ENCODE measurements at places on chromosomes 5 and 9.
A peak's percentile ranks its signal among the peaks of the same experiment; 100 is the strongest.

- no peak for DNase-seq
Measured at GRCh38 chr5:14261856-14262611, 118.9 kb downstream of the TRIO start.

GRCh38 chr5:177995691-177996595 is at the start of gene PROP1:
TSS of gene PROP1 (minus strand) at chr5:177996242. CDS start at chr5:177995933, 309 bp downstream.
- DNase-seq = no peak

GRCh38 chr5:35665096-35665495 is 47.4 kb downstream of the SPEF2 start:
- DNase-seq = no peak

DNA sequence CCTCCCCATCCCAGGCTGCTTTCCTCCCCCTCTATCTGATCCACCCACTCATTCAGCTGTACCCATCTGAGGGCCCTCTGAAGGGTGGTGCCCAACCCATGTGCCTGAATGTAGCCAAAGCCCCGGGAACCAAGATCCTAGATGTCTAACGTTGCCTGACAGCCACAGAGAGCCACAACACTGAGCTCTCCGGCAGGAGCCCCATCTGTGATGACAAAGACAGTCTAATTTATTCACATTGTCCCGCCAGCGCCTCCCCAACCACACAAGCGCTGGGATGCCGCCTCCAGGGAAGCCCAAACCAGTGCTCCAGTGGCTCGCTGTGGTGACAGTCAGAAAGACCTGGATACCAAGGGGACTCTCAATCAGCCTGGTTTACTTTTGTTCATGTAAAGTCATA is 8.4 kb downstream of the IGFBPL1 start:
- DNase-seq = no peak

GRCh38 chr9:136317695-136318094 is 9.6 kb upstream of the GPSM1 start:
- no peak for DNase-seq

- no peak for DNase-seq
Measured at GRCh38 chr5:66818935-66819328, 222.7 kb downstream of the MAST4 start.

GRCh38 chr5:33170411-33170810 is 270.4 kb upstream of the TARS1 start:
- no peak for DNase-seq

GRCh38 chr5:59542851-59543820 is 350.4 kb downstream of the PDE4D start:
- DNase-seq = no peak

- DNase-seq = no peak
Measured at GRCh38 chr9:2919347-2919746, 75.5 kb upstream of the PUM3 start.

GRCh38 chr5:151643388-151643787 is 43.3 kb downstream of the SPARC start:
- no peak for DNase-seq

DNA sequence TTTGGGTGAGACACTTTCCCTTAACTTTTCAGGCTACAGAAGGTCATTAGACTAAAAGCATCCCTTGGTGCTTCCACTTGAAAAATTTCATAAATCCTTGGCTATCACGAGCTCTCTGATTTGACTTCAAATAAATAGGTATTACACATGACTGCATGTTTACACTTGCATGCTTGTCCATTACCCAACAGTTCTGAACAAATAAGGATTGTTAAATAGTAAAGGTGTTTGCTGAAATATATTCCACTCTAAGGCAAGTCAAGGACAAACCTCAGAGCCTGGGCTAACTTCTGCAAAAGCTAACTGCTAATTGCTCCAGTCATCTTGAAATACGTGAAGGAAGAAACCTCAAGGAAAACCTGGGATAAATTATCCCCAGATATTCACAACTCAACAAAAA is 14.5 kb downstream of the FBXW2 start:
- no peak for DNase-seq

DNA sequence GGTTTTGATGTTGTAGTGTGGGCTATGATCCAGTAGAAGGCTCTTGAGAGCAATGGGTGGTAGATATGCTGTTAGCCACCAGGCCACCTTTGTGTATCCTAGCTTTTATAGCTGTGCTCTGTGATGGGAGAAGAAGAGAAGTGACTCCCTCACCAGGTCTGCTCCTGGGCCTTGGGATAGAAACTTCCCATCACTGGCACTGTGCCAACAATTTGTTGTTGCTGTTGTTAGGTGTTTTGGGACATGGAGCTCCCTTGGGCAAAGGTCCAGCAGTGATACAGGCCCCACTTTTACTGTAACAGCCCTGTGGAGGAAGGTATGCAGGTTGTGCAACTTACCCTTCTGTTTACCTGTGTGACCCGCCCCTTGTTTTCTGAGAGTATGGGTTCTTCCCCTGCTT is 570.9 kb upstream of the GRIN3A start:
- no peak for DNase-seq

- no peak for DNase-seq
Measured at GRCh38 chr9:81534138-81534875, 155.0 kb downstream of the TLE1 start.

DNA sequence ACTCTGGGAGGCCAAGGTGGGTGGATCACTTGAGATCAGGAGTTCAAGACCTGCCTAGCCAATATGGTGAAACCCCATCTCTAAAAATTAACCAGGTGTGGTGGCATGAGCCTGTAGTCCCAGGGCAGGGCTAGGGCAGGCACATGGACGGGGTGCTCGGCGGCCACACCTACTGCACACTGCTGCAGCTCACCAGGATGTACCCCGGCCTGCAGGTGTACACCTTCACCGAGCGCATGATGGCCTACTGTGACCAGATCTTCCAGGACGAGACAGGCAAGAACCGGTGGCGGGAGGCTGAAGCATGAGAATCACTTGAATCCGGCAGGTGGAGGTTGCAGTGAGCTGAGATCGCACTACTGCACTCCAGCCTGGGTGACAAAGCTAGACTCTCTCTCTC is 3.2 kb downstream of the ST6GALNAC4 start:
- no peak for DNase-seq

GRCh38 chr9:115369322-115369957 is 251.5 kb upstream of the TNC start:
- DNase-seq = no peak

- DNase-seq = no peak
Measured at GRCh38 chr9:85061969-85062368, 392.4 kb downstream of the NTRK2 start.

- DNase-seq = no peak
Measured at GRCh38 chr5:123515904-123516303, 3.9 kb downstream of the CSNK1G3 start.

- no peak for DNase-seq
Measured at GRCh38 chr5:116455061-116455460, 119.6 kb downstream of the SEMA6A start.

GRCh38 chr5:103094737-103095136 is 25.2 kb downstream of the GIN1 start:
- DNase-seq = no peak

GRCh38 chr9:18887546-18887945 is 145.5 kb downstream of the SAXO1 start:
- no peak for DNase-seq

DNA sequence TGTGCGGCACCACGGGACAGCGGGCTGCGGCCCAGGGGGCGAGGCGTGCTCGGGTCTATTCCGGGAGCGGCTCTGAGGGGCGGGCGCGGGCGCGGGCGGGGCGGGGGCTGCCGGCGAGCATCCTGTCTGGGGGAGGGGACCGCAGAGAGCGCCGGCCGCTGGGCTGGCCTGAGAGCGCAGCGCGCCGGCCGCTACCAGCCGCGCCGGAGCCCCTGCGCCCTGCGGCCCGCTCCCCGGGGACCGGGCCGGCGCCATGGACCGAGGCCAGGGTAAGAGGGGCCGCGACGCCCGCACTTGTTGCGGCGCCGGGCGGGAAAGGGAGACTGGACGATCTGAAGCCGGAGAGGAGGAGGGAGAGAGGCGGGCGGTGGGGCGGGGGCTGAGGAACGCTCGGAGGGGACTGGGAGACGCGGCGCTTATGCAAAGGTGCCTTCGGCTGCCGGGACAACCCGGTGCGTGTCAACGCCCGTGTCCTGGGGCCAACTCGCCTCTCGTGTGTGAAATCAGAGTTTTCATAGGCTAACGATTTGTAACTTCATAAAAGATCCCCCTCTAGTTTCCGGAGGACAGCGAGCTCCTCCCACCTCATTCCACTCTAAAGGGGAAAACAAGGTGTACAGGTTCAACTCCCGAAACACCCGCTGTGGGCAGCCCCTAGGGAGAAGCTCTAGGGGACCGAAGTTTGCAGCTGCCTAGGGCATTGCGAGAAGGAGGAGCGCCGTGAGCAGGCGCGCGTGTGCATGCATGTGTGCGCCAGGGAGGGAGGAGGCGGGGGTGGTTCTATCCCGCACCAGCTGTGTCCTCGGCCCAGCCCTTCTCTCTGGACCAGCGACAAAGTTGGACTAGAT is at the start of gene AFAP1L1:
TSS of gene AFAP1L1 (plus strand) at position 144 of the 848 bp plus-strand sequence. CDS start at position 254, 110 bp downstream.
- DNase-seq = peak; percentile 45

- DNase-seq = no peak
Measured at GRCh38 chr9:86350006-86350760, 4.0 kb downstream of the TUT7 start.

- peak; percentile 13 for DNase-seq
Measured at GRCh38 chr9:82363198-82363597, 374.6 kb downstream of the SPATA31D1 start.

GRCh38 chr5:143796125-143796524 is 15.8 kb upstream of the HMHB1 start:
- no peak for DNase-seq
